ENCODE measurements at places on chromosomes 11 and 22. TPM values are rescaled to one million over a fixed set of nuclear protein-coding genes. Genes with fewer than 3 reads are reported as not detected.

GRCh38 chr11:64633555-64634159 lies 42.6 kb downstream of the SLC22A12 start:
- no peak overlapping the region for H3K4me3 ChIP-seq
- H3K36me3 ChIP-seq: no peaks in the 10 kb centered on the region
- H3K27ac ChIP-seq: no peak overlapping the region
- no peaks in the 10 kb centered on the region for H3K4me1 ChIP-seq

SLC22A6 gene
- not detected for total RNA-seq

- H3K27me3 ChIP-seq: peaks cover 9% of the 10 kb centered on the region
- no peaks in the 10 kb centered on the region for H3K36me3 ChIP-seq
- peaks cover 15% of the 10 kb centered on the region for H3K4me1 ChIP-seq
- no peak for DNase-seq
- H3K4me3 ChIP-seq: no peak overlapping the region
Observed at GRCh38 chr11:45662096-45662664, 3.2 kb downstream of the CHST1 start.

IGLL5 gene
- total RNA-seq: not detected

- DNase-seq: no peak
- no peaks in the 10 kb centered on the region for H3K27me3 ChIP-seq
- no peak within 1 kb of the TSS for H3K27ac ChIP-seq
- peaks cover 21% of the 10 kb centered on the region for H3K4me1 ChIP-seq
- H3K36me3 ChIP-seq: peaks cover 12% of the 10 kb centered on the region
Observed at GRCh38 chr11:46391578-46392420, at the start of gene CHRM4. Gene CHRM4, minus strand, starts transcription at chr11:46391776. Its CDS starts 5,219 bp downstream, at chr11:46386557.

GRCh38 chr11:34897171-34897870 lies 18.9 kb downstream of the APIP start:
- H3K27ac ChIP-seq: no peak overlapping the region
- DNase-seq: no peak
- H3K4me1 ChIP-seq: no peaks in the 10 kb centered on the region
- no peaks in the 10 kb centered on the region for H3K36me3 ChIP-seq
- no peak overlapping the region for H3K4me3 ChIP-seq
- H3K27me3 ChIP-seq: no peaks in the 10 kb centered on the region

- H3K27ac ChIP-seq: peak overlapping the region; percentile 58
- peaks cover 17% of the 10 kb centered on the region for H3K4me1 ChIP-seq
- no peak overlapping the region for H3K4me3 ChIP-seq
Observed at GRCh38 chr11:130478204-130478701, 29.8 kb downstream of the ADAMTS15 start.

SLC7A4 gene
- total RNA-seq: not detected

DNA sequence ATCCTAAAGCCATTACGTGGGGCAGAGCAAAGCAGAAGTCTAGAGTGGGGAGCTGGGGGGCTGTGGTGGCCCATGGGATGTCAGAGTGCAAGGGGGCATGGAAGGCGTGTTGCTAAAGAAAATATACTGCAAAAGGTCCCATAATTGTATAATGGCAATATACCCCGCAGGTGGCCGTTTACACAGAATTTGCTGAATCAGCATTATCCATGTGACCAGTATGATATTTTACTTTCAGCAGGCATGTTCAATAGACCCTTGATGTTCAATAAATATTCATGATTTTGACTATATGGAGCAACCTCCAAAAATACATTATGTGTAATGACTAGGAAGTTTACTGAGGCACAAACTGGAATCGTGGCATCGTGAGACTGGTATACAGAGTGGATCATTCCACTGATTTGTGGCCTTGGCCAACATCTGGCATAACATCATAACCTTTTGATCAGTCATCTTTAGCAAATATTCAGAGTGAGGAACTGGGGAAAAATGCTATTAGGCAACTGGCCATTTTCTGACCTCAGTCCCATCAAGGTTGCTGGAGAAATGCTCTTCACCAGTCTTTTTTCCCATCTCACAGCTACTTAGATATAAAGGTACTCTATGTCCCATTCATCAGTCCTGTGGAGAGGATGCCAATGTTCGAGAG lies 29.3 kb upstream of the PPP2R1B start:
- H3K36me3 ChIP-seq: no peaks in the 10 kb centered on the region
- peaks cover 10% of the 10 kb centered on the region for H3K4me1 ChIP-seq
- no peaks in the 10 kb centered on the region for H3K27me3 ChIP-seq
- no peak overlapping the region for H3K4me3 ChIP-seq
- no peak for DNase-seq

GRCh38 chr11:70944636-70945035 lies 307.7 kb downstream of the SHANK2 start:
- H3K4me1 ChIP-seq: no peaks in the 10 kb centered on the region
- no peak overlapping the region for H3K27ac ChIP-seq
- H3K36me3 ChIP-seq: no peaks in the 10 kb centered on the region

EFCAB6 gene
- total RNA-seq: 0.69 TPM

DNA sequence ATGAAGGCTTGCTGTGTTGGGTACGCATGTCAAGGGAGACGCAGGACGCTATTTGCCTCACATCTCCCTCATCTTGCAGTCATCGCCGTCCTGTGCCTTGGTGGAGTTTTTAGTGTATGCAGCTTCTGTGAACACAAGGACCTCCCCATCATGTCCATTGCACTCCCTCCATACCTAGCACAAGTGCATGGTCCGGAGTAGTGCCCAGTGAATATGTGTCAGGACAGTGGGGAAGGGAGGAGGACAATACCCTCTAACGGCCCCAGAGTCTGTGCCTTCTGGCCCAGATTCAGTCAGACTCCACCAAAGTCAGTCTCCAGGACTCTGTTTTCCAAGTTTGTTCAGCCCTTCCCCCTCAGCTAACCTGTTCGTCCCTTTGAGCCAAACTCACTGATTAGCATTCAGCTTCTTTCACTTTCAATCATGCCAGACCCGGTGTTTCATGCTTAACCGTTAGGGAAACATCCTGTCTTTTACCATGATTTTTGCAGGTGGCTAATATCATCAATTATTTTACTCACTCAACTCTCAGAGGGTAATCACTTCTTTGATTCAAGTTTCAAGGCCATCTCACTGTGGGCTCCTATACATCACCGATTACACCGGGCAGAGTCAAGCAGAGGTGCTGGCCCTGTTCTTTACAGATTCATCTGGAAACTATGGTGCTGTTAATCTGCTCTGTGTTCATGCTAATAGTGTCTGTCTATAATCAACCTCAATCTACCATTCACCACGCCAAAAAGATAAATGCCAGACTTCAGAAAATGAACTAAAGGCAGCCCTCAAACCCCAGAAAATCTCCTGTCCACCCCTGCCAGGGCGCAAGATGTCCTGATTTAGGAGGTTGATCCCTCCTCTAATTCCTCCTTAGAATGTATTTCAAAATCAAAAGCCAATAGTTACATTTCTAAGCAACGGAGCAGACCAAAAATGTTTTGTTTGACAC lies 156.5 kb downstream of the RRAS2 start:
- H3K36me3 ChIP-seq: no peaks in the 10 kb centered on the region
- no peaks in the 10 kb centered on the region for H3K4me1 ChIP-seq
- DNase-seq: no peak
- H3K4me3 ChIP-seq: no peak overlapping the region

UPK3A gene
- total RNA-seq: 3.9 TPM

CCDC73 gene
- not detected for total RNA-seq

DNA sequence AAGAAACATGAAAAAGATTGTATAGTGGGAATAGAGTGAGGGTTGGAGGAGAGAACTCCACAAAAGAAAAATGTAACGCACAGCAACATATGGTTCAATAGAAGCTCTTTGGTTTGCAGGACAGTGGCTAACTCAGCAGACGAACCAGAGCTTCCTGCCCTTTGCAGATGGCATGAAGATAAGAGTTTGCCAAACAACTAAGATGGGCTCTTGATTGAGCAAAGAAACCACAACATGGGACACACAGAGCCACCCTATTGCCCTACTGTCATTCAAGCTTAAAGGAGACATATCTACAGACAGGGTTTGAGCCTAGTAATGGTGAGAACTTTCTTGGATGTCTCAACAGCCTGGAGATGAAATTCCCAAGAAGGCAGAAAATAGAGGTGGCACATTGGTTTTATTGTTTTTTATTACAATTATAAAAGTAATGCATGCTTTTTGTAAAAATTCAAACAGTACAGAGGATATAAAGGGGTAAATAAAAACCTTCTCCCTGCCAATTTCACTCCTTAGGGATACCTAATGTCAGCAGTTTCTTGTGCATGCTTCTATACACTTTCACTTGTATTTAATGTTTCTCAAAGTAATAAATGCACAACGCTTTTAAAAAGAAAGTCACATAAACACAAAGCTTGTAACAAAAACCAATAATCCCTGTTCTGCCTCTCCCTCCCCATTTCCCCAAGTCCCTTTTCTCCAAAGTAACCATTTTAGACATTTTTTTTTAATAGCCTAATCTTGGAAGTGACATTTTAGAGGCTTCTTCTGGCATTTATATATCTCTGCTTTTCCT lies 63.7 kb downstream of the COPB1 start:
- no peak for DNase-seq
- no peaks in the 10 kb centered on the region for H3K27me3 ChIP-seq
- H3K27ac ChIP-seq: no peak overlapping the region
- no peaks in the 10 kb centered on the region for H3K4me1 ChIP-seq
- no peak overlapping the region for H3K4me3 ChIP-seq
- H3K36me3 ChIP-seq: no peaks in the 10 kb centered on the region

DNA sequence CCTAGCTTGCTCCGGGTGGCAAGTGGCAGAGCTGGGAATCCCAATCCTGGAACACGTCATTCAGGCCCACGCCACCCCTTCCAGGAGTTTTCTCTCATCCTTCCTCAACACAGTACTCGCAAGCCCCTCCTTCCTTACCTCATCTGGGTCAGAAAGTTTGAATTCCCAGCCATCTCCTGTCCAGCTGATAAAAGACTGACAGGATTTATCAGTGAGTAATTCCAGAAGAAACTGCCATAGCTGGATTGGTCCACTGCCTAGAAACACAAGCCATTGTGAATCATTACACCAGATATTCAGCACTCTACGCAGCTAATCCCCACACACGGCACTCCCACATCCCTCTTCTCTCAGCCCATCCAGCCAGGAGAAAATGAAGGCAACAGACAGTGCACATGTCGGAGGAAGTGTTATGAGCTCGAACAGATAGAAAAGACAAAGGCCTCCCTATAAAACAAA lies 124.0 kb downstream of the ETS1 start:
- no peak overlapping the region for H3K4me3 ChIP-seq
- peaks cover 17% of the 10 kb centered on the region for H3K4me1 ChIP-seq
- peaks cover 40% of the 10 kb centered on the region for H3K36me3 ChIP-seq
- DNase-seq: no peak

- no peaks in the 10 kb centered on the region for H3K27me3 ChIP-seq
- no peak for DNase-seq
- H3K4me1 ChIP-seq: no peaks in the 10 kb centered on the region
Observed at GRCh38 chr11:93458286-93458685, 84.9 kb downstream of the SMCO4 start.

INS gene
- total RNA-seq: not detected

GRCh38 chr11:59941091-59941490 lies 2.9 kb downstream of the OOSP1 start:
- H3K27me3 ChIP-seq: no peaks in the 10 kb centered on the region
- DNase-seq: no peak
- no peak overlapping the region for H3K27ac ChIP-seq
- no peak overlapping the region for H3K4me3 ChIP-seq
- no peaks in the 10 kb centered on the region for H3K4me1 ChIP-seq
- no peaks in the 10 kb centered on the region for H3K36me3 ChIP-seq

TMEM191C gene
- not detected for total RNA-seq

- H3K27ac ChIP-seq: peak overlapping the region; percentile 95
- peaks cover 16% of the 10 kb centered on the region for H3K4me1 ChIP-seq
- no peaks in the 10 kb centered on the region for H3K27me3 ChIP-seq
- DNase-seq: no peak
- no peak overlapping the region for H3K4me3 ChIP-seq
- H3K36me3 ChIP-seq: no peaks in the 10 kb centered on the region
Observed at GRCh38 chr11:111814557-111815320, 48.5 kb upstream of the PPP2R1B start.

GRCh38 chr22:35292786-35293185 lies 6.9 kb upstream of the TOM1 start:
- no peak for DNase-seq
- no peaks in the 10 kb centered on the region for H3K27me3 ChIP-seq
- H3K4me3 ChIP-seq: no peak overlapping the region
- H3K4me1 ChIP-seq: no peaks in the 10 kb centered on the region
- no peak overlapping the region for H3K27ac ChIP-seq

DNA sequence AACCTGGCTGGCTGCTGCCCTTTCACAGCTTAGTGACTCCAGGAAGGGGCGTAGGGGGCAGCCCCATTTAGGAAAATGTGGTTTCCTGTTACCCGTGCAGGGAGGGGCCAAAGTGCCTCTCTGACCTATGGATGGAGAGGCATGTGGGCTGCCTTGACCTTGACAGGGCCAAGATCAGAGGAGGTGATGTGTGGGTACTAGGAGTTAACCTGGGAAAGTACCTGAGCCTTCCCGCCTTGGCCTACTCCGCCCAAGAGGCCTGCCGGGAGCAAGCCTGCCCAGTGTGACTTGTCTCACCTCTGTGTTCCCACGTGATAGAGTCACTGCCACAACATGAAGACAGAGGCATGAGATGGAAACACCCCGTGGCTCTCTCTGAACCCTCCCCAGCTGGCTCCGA lies 33.4 kb downstream of the GRAMD4 start:
- no peak for DNase-seq
- no peaks in the 10 kb centered on the region for H3K36me3 ChIP-seq
- H3K27me3 ChIP-seq: no peaks in the 10 kb centered on the region
- H3K27ac ChIP-seq: peak overlapping the region; percentile 23
- H3K4me3 ChIP-seq: no peak overlapping the region

DNA sequence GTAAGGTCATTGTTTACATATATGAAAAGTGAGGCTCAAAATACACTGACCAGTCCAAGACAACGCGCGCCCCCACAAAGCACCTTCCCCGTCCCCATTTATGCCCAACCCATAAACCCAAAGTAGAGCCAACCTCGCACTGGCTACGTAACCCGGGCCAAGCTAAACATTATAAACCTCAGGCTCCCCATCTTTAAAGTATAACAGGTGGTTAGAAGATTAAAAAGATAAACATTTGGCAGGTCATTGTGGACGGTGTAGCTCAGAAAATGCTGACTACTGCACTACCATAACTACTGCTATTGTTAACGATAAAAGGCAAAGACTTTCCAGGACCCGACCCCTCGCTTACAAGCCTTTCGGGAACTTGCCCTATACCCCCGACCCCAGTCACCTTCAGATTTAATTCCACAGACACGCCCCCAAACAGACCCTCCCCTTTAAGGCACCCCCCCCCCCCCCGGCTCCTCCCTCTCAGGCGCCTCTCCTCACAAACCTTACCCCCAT lies 470 bp downstream of the NUMA1 start:
- peak overlapping the region; percentile 94 for H3K4me3 ChIP-seq
- H3K27me3 ChIP-seq: no peaks in the 10 kb centered on the region
- H3K4me1 ChIP-seq: peaks cover 22% of the 10 kb centered on the region
- H3K27ac ChIP-seq: peak overlapping the region; percentile 91
- H3K36me3 ChIP-seq: no peaks in the 10 kb centered on the region
